HTR-8/SVneo (cell line): ENCODE measurements at places on chromosomes 2 and 18.

GRCh38 chr2:10220902-10221391, 81.8 kb upstream of the HPCAL1 start:
- DNase-seq = no peak

- DNase-seq = no peak
These were observed 32.4 kb downstream of the ASB1 start for GRCh38 chr2:238459081-238459629.

DNA sequence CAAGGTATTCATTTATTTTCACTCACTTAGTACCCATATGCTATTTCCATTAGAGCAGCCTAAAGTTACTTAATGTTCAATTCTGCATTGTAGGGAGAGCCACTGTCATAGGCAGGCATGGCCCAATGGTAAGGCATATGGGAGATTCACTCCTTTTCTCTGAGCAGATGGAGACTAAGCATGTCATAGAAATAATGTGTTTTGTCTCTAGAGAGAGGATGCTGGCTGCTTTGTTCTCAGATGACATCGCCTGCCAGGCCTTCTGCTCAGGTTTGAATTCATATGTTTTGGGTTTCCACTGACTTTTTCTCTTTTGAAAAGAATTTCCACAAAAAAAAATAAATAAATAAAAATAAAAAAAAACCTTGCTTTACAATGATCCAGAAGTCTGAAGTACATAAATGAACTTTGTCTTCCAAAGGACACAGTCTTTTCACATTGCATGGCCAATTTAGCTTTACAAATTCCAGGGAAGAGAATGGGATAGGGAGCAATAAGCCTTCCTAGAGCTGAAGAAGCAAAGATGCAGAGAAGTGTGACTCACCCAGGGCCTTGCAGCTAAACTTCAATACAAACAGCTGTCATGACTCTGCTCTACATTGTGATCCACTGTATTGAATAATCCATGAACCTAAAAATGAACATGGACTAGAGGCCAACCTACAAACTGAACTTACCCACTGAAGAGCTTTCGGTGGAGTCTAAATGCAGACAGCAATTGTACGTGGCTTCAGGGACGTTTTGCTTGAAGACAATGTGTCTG, 422.5 kb downstream of the CMPK2 start:
- no peak for DNase-seq

DNA sequence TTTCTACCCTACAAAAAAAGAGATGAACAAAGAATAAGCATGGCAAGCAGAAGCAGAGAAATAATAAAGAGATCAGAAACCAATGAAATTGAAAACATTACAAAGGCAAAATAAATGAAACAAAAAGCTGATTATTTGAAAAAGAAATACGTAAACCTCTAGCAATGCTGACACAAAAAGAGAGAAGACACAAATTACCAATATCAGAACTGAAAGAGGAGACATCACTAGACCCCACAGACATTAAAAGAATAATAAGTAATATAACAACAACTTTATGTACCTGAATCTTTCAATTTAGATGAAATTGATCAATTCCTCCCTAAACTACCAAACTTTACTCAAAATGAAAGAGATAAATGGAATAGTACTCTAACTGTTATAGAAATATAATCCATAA, 75.9 kb downstream of the TMEM163 start:
- DNase-seq = no peak

DNA sequence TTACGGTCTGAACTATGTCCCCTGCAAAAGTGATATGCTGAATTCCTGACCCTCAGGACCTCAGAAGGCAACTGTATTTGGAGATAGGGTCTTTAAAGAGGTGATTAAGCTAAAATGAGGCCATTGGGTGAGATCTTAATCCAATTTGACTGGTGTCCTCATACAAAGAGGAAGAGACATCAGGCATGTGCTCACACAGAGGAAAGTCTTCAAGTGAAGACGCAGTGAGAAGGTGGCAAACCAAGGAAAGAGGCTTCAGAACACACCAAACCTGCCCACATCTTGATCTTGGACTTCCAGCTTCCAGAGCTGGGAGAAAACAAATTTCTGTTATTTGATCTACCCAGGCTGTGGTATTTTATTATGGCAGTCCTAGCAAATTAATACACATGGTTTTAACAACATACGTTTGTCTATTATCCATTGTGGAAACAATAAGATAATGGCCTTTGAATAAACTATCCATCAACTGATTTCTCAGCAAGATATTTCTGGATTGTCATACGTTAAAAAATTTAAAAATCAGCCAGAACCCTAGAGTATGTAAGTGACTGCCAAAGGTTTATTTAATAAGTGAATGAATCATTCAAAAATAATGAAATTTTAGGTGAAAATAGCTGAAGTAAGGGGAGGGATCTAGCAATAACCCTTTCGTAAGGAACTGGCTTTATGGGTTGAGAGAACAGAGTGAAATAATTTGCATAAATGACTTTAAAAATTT, 6.5 kb downstream of the WIPF1 start:
- DNase-seq = no peak

GRCh38 chr2:233338046-233338445, 16.2 kb upstream of the DGKD start:
- DNase-seq = no peak

- no peak for DNase-seq
These were observed 246.8 kb downstream of the HDAC4 start for GRCh38 chr2:239153806-239154591.

DNA sequence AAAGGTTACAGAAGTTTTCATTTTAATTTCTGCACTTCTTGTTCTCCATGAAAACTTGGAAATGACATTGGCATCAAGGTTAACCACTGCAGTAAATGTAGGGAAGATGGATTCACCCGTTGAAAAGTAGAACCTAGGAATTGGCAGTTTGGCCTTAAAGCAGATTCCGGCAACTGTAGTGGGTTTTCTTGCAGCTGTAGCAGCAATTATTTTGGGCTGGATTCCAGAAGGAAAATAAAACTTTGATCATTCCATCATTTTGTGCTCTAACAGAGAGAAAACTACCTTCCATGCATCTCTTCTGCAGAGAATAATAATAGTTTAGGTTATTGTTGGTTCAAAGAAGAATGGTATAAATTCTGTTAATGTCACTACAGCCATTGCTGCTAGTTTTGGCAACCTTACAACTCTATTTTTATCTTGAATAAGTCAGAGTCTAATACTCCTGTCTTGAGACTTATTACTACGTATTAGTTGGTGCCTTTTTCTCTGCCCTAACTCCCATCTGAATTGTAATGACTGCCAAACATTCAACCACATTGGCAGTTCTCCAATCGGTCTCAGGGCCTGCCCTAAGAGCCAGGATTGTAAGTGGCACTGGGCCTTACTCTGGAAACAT, 178.1 kb upstream of the PIEZO2 start:
- no peak for DNase-seq

- no peak for DNase-seq
These were observed 36.7 kb upstream of the AGPS start for GRCh38 chr2:177355874-177356273.

DNA sequence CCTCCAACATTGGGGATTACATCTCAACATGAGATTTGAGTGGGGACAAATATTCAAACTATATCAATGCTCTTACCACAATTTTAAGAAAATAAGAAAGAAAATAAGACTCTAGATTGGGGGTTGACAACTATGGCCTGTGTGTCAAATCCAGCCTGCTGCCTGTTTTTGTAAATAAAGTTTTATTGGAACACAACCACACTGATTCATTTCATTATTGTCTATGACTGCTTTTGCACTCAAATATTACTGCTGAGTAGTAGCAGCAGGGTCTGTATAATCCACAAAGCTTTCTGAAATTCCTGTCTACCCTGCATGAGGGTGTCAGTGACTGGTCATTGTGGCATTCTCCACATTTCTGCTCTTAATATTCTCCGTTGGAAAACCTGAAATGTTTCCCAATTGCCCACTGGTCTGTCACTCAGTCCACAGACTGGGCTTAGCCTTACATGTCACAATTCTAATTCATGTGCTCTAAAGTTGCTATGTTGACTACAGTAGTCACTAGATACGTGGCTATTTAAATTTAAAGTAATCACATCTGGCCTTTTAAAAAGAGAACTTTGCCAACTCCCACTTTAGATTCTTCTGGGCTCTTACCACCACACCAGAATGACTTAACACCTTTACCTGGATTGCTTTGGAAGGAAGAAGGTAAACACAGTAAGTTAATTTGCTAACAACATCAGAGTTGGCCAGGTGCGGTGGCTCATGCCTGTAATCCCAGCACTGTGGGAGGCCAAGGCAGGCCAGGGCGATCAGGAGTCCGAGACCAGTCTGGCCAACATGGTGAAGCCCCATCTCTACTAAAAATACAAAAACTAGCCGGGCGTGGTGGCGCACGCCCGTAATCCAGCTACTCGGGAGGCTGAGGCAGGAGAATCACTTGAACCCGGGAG, 86.9 kb downstream of the CLHC1 start:
- no peak for DNase-seq

DNA sequence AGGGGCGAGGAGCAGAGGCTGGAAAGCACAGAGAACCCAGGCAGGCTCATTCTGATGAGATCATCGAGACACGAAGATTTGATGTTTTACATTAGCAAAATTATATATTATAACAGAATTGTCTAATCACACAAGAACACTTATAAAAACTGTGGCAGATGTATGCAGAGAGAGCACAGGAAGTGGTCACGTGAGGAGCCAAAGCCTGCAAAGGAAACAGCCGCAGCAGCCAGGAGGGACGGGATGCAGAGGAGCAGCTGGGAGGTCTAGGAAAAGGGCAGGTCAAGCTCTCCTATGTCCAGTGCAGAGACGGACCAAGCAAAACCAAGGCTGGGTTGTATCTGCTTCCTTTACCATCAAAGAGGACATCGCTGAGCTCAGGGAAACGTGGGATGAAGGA, 355.1 kb upstream of the MYT1L start:
- DNase-seq = no peak

GRCh38 chr2:134325696-134326095, 71.8 kb downstream of the MGAT5 start:
- DNase-seq = no peak

GRCh38 chr2:226607379-226607778, 192.2 kb downstream of the IRS1 start:
- DNase-seq = no peak

GRCh38 chr2:208369091-208369490, 37.5 kb upstream of the PTH2R start:
- peak; percentile 11 for DNase-seq

GRCh38 chr2:59680863-59681262, 872.6 kb downstream of the BCL11A start:
- no peak for DNase-seq

DNA sequence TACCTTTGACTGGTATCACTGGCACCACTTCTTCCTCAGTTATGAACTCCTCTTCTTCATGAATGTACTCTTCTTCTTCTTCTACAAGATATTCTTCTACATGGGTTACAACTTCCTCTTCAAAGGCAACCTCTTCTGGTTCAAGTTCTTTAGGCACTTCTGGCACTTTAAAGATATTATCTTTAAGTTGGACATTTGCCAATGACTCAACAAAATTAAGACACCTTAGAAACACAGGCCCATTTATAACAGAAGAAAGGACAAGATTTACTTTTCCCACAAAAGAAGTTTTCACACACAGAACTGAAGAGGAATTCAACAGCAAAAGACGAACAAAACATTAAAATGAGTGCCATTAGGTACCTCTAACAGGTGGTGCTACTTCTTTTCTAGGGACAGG, 127.3 kb downstream of the TTN start:
- no peak for DNase-seq

DNA sequence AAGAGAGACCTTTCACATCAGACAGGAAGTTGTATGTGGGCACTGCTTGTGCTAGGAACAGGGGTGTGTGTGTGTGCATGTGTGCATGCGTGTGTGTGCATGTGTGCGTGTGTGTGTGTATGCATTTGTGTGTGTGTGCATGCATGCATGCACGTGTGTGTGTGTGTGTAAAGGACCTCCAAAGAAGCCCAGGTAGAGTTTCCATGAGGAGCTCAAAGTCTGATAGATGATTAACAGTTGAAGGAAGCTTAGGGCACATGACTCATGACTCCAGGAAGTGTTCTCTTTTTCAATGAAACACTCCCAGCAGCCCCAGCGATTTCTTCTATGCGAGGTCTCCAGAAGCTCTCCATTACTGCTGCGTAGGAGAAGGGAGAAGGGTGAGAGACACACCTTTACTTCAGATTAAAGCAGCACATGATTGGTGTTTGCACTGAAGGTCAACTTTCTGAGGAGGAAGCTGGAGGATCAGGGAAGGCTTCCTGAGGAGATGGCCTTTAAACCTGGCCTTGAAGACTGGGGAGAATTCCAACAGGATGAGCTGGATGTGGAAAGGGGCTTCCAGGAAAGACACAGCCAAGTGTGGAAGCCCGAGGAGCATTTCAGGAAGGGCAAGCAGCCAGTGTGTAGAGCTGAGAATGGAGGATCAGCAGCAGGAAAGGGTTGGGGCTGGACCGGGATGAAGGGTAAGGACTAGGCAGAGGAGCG, 77.7 kb downstream of the SMAD4 start:
- DNase-seq = no peak

GRCh38 chr2:210475706-210476105, 853 bp downstream of the LANCL1 start:
- no peak for DNase-seq

- DNase-seq = peak; percentile 70
These were observed 98.7 kb upstream of the SLC66A3 start for GRCh38 chr2:11056614-11057013.

GRCh38 chr18:24704946-24705630, 244.7 kb downstream of the HRH4 start:
- no peak for DNase-seq

GRCh38 chr2:31319406-31320175, 85.6 kb downstream of the EHD3 start:
- no peak for DNase-seq

DNA sequence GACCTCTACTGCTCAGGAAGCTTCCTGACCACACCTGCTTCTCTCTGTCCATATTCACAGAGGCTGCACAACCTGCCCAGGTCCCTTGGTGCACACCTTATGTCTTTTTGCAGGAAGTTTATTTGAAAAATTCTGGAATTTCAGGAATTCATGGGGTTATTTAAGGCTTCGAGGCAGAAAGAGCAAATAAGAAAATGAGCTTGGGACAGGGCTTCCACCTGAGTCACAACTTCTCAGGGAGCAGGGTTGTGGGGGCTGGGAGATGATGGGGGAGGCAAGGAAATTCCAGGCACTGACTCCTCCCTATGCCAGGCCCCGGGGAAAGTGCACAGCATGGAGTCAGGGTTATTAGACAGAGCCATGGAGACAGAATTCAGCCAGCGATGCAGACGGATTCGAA, 57.7 kb downstream of the INHBB start:
- DNase-seq = peak; percentile 40

GRCh38 chr2:23385748-23386338, 864 bp downstream of the KLHL29 start:
- peak; percentile 41 for DNase-seq

DNA sequence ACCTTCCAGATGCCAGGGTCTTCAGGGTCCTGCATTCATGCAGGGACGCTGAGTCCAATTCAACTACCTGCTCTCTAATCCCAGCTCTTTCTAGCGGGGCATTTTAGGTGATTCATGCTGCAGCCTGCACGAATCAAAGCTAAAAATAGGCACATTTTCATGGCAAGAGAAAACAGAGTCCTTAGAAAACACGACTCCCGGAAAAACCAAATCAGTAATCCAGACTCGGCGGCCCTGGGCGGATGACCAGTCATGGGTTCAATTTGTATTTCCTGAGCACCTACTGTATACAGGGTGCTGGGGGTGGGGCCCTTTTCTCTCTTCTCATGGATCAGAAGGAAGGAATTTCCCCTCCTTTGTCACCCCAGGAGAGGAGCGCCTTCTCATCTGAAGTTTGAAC, 64.4 kb downstream of the LONRF2 start:
- no peak for DNase-seq
